ENCODE measurements at places on chromosomes 12 and 14.
A peak's percentile ranks its signal among the peaks of the same experiment; 100 is the strongest.

- no peak for DNase-seq
Measured at GRCh38 chr14:23694949-23695663, 58.9 kb downstream of the DHRS2 start.

GRCh38 chr12:70549340-70550179, 87.7 kb downstream of the PTPRB start:
- DNase-seq = no peak

- DNase-seq = no peak
Measured at GRCh38 chr12:93589081-93589480, 16.6 kb downstream of the SOCS2 start.

GRCh38 chr12:120241561-120242274, 23.8 kb downstream of the PXN start:
- no peak for DNase-seq

DNA sequence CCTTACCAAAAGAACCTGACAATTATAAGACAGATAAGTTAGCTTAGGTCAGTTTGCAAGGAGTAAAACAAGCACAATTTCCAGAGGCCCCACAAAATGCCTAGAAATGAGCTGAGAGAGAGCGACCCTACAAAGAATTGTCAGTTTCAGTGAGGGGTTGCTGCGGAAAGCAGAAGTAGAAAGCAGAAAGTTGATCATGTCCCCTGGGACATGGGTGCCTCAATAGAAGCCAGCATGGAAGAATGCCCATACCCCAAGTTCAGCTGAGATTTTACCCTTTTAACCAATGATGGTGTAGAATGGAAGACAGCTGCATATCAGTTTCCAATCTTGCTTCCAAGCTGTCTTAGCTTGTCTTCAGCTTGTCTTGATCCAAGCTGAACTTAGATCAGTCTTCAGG, 21.8 kb upstream of the CRY1 start:
- DNase-seq = no peak

DNA sequence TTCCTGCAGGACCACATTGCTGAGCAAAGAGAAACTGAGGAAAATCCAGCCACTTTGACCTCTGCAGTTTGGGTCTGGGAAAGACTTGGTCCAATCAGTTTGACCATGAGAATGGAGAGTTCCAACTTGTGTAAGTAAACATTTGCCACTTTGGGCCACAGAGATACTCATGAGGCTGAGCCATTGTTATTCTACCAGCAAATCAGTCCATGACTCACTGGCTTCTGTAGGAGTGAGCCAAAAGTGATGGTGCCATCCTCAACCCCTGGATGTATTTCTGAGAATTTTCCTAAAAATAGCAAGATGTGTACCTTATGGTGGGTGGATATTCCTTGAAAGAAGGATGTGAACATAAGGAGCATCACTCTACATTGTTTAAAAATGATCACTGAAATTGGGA, 192.9 kb upstream of the OR4E1 start:
- no peak for DNase-seq

- DNase-seq = no peak
Measured at GRCh38 chr12:130975116-130975515, 21.4 kb downstream of the ADGRD1 start.

- DNase-seq = no peak
Measured at GRCh38 chr12:92729773-92730305, 27.1 kb downstream of the PLEKHG7 start.

DNA sequence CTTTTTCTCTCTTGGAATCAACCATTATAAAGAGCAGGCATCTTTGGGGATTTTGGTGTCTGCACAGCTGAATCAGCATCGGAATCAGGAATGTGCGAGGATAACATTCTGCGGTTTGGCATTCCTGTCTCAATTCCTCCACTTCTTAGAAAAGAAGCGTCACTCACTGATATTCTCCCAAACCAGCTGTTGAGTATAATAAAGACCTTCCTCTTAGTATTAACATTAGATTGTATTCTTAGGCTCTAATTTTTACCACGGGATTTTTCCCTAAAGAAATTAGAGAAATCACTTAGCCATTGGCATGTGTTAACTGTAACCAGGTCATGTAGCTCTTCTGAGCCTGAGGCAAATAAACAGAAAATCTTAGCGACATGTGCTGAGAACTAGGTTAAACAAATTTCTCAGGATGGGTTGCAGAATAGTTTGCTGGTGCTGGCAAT, 128.7 kb downstream of the TMX1 start:
- DNase-seq = no peak

GRCh38 chr12:22925623-22926022, 300.7 kb downstream of the ETNK1 start:
- DNase-seq = no peak

DNA sequence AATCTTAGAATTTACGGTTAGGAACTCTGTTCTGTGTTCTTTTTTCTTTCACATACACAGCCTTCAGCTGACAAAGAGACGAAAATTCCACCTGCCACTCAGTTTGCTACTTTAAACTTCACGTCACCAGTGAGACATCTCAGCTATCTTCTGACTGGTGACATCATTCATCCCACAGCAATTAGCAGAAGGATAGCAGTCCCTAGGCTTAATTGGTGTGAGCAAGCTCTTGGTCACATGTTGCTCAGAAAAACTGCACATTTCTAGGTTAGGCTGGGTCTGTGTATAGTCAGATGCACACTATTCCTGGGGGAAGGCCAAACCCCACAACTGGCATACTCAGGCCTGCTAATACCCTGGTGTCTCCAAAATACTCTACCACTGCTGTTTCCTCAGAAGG, 23.9 kb downstream of the SLC7A7 start:
- DNase-seq = no peak

- no peak for DNase-seq
Measured at GRCh38 chr14:91245029-91245428, 525 bp upstream of the GPR68 start.

DNA sequence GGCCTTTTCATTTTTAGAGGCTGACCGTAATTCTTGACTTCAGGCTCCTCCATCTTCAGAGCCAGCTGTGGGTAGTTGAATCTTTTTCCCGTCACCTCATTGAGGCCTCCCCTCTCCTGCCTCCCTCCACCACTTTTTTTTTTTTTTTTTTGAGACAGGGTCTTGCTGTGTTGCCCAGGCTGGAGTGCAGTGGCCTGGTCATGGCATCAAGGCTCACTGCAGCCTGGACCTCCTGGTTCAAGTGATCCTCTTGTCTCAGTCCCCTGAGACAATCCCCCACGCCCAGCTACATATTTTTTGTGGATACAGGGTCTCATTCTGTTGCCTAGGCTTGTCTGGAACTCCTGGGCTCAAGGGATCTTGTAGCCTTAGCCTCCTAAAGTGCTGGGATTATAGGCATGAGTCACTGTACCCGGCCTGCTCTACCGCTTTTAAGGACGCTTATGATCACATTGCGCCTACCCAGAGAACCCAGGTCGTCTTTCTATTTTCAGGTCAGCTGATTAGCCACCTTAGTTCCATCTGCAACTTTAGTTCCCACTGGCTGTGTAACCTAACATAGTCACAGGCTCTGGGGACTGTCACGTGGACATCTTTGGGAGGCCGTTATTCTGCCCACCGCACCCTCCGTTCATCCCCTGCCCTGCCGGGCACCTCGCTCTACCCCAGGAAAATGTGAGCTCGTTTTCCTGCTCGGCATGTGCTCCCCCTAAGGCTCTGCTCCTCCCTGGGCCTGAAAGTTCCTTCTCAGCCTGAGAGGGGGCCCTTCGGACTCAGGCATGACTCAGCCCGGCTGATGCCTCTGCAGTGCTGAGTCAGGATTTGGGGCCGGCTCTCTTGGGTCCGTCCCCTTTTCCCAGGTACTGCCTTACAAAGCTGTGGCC, 13.4 kb downstream of the TNFAIP2 start:
- no peak for DNase-seq

GRCh38 chr14:72617391-72618031, 276.4 kb downstream of the DPF3 start:
- no peak for DNase-seq

DNA sequence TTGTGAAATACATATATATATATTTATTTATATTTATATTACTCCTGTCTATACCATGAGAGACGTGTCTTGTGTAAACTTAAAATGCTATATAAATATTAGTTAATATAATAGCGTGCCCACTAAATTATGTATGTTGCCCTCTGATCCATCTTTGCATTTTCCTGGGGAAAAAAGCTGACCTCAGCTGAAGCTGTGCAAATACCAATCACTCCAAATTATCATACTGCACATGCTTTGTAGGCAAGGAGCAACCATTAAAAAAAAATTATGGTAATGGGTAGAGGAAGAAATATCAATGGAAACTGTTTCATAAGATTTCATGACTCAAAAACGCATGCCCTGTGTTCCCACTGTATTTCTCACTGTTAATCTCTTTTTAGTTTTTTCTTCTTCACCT, 179.8 kb downstream of the ANO4 start:
- DNase-seq = no peak

DNA sequence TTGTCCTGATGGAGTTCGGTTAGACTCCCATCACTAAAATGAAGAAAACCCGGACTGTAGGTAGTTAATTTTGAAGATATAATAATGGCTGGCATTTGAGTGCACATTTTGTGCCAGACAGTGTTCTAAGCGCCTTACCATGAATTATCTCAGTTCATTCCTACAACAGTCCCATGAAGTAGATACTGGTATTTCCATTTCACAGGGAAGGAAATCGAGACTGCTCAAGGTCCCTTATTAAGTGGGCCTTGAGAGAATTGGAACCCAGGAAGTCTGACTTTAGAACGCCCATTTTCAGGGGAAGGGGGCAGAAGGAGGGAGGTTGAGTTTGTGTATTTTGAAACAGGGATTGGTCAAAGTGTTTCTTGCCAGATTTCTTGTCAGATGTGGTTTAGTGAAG, 855 bp downstream of the MNAT1 start:
- DNase-seq = no peak

- peak; percentile 38 for DNase-seq
Measured at GRCh38 chr14:51849097-51849496, 11.3 kb upstream of the GNG2 start.

DNA sequence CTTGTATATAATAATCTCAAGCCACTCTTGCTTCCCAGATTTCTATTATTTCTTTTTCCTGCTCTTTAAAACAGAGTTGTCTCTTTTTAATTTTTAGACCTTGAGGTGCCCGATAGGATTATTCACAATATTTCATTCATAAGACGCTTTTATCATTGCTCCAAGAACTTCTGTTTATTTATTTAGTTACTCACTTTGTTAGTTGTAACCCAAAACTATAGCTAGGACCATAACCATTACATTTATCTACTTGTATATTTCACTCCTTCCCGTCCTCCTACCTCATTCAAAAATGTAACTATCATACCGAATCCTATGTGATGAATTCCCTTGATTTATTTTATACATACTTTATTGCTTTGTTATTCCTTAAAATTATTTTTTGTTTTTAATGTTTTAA, 7.1 kb downstream of the EIF2S3B start:
- DNase-seq = no peak

DNA sequence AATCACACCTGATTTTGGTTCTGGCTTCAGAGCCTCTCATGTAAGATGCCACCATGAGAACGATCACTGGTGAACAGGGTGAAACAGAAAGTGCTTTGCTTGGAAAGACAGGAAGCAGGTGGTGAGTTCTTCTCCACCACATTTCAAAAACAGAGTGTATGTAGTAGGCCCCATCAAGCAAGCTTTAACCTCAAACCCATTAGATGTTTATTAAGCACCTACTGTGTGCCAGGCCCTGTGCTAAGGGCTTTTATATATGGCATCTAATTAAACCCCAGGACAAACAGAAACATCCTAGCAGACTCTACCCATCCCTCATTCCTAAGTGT, 47.8 kb upstream of the MED13L start:
- no peak for DNase-seq

DNA sequence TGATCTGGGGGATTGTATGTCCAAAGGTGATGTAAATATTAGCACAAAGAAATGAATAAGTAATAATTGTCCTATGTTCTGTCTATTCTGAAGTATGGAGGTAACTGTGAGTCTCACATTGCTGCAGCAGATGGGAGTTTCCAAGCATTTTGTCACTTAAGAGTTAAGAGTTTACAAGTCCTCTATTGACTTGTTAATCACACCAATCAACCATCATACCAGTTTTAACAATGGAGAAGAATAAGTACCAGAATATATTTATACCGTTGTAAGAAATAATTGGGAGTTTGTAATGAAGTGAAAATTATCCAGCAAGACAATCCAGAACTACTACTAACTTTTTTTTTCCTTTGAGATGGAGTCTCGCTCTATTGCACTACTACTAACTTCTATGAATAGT, 139.1 kb downstream of the MDGA2 start:
- no peak for DNase-seq

- no peak for DNase-seq
Measured at GRCh38 chr12:119372540-119372939, 38.0 kb downstream of the CCDC60 start.

- DNase-seq = no peak
Measured at GRCh38 chr12:104567832-104568486, 111.2 kb downstream of the CHST11 start.

- DNase-seq = no peak
Measured at GRCh38 chr12:104909761-104910160, 48.3 kb downstream of the SLC41A2 start.

DNA sequence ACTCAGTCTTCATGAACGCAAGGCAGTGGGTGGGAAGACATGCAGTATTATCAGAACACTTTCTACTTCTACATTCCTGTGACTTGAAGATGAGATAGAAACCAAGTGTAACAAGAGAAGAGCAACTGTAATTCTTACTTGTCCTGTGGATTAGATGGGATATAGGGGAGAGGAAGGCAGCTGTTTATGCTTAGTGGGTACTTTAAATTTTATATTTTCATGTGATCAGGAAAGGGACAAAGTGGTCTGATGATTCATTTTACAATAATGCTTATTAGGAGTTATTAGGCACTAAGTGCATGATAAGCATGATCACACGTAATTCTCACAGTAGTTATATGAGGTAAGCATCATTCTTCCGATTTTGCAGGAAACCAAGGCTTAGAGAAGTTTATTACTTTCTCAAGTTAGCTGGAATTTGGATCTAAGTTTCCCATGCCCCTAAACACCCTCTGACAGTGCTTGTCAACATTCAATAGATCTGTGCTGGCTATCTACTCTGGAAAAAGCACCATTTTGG, 52.7 kb downstream of the PTGER2 start:
- DNase-seq = no peak

DNA sequence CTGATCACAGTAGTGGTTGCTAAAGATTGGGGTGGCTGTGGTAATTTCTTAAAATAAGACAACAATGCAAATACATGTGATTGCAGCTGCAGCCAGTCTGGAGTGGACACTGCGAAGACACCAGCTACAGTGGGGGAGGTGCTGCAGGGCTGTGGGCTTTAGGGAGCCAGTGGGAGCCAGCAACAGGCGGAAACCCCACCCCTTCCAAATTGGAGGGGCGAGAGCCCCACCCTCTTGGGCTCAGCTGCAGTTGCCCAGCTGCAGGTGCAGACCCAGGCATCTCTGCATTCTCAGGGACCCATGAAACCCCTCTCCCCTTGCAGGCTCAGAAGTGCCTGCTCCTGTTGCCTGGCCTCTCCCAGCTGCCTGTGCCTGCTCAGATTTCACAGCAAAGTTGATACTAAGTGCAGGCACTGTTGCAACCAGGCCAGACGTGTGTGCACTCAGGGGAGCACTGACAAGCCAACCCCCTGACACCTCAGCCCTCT, 104.8 kb downstream of the MYF5 start:
- no peak for DNase-seq
